ENCODE measurements at places on chromosomes 3 and 15.

DNA sequence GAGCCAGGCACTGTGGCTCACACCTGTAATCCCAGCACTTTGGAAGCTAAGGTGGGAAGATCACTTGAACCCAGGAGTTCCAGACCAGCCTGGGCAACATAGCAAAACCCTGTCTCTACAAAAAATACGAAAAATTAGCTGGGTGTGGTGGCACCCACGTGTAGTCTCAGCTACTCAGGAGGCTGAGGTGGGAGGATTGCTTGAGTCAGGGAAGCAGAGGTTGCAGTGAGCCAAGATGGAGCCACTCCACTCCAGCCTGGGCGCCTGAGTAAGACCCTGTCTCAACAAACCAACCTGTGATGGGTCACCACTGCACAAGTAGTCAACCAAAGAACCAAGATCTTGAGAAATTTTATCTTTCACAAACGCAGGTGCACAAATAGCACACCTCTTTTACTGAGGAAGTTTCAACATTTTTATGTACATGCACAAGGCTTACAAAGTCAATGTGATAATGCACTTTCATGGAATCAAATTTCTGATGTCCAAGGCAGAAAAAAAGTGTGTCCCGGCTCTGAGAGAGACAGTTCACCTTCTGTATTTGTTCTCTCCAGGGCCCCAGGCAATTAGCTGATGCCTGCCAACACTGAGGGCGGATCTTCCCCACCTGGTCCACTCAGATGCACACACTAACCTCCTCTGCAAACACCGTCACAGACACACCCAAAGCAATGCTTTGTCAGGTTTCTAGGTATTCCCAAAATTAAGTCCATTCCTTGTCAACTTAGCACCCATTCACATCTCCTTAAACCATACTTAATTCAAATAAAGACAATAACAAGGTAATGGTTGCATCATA is 12.4 kb downstream of the ACAA1 start:
- DNase-seq, result no peak

- no peak for DNase-seq
These were observed 223.4 kb downstream of the NR2F2 start for GRCh38 chr15:96553931-96554330.

- no peak for DNase-seq
These were observed 196.4 kb downstream of the RPLP1 start for GRCh38 chr15:69648775-69649735.

- no peak for DNase-seq
These were observed 365.1 kb upstream of the PLSCR5 start for GRCh38 chr3:146970236-146970635.

DNA sequence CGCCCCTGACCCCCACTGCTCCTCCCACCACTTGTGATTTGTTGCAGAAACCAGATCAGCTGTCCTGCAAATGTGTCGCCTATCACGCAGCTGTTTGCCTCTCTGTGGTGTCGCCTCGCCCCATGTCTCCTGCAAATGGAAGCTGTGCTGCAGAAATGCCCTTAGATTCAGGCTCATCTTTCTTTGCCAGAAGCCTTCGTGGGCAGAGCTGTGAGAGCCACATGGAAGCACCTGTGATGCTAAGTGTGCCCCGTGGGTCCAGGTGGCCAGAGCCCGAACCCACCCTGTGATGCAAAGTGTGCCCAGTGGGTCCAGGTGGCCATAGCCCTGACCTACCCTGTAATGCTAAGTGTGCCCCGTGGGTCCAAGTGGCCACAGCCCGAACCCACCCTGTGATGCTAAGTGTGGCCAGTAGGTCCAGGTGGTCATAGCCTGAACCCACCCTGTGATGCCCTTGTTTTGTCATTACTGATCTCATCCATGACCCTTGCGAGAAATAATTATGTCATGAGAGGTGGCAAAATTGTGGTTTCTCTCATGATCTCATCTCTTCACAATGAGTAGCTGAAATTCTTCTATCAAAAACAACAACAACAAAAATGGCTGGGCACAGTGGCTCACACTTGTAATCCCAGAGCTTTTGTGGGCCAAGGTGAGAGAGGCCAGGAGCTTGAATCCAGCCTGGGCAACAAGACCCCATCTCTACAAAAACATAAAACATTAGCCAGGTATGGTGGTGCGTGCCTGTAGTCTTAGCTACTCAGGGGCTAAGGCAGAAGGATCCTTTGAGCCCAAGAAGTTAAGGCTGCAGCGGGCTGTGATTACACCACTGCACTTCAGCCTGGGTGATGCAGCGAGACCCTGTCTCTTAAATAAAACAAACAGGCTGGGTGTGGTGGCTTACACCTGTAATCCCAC is 187.4 kb downstream of the GOLGA6L6 start:
- no peak for DNase-seq

DNA sequence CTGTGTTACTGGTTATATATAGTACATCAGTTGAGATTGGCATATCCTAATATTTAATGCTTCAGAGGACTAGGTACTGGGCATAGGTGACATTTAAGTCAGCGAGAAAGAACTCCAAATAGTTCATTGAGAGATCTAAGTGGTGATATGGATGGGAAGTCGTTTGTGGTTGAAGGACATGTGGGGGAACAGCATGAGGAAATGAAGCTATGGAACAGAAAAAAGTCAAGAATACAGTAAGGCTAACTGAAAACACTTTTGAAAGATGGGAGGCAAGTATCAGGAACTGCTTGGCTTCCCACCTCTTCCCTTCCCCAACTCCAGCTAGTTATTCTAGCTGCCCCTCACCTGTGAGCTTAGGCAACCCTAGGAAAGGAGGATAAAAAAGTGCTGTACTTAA is 3.7 kb upstream of the MYO5A start:
- peak; percentile 26 for DNase-seq

DNA sequence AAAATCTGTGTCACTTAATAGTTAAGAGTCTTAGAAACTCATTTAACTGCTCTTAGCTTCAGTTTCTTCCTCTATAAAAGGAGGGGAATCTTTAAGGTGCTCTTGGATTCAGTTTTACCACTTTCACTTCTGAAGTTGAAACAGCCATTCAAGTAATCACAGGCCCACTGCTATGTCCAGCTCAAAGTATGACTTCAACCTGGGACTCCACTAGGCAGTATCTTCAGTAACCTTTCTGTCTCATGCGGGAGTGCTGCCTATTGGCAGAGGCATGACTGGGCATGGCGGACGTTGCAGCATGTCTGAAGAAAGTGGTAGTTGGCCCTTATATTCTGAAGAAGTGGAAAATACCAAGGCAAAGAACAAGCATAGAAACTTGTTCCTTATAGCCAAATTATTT is 92.3 kb downstream of the DHX30 start:
- DNase-seq, result no peak

GRCh38 chr3:79953591-79954101 is 185.8 kb upstream of the ROBO1 start:
- DNase-seq, result no peak

DNA sequence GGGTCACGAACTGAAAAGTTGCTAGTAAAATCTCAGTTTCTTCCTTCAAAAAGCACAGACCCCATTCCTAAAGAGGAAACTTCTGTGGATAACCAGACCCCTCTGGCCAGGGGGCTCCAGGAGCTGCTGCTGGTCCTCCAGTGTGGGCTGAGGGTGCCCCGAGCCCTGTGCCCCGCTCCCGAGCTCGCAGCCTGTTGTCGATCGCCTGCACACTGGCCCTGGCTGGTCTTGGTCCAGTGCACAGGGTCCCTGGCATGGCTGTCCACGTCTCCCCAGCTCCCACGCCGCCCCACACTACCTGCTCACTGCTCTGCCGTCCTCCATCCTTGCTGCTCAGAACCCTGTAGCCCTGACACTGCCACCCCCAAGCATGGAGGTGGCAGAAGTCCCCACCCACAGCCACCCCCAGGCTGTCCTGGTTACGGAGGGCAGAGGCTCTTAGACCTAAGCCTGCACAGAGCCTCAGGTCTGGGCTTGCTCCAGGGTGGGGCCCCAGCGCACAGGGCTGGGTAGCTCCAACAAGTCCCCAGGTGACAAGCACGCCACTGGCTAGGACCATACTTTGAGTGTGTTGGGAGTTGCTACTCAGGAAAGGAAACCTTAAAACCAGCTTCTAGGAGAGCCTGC is 87.0 kb downstream of the PLXNA1 start:
- DNase-seq, result no peak

DNA sequence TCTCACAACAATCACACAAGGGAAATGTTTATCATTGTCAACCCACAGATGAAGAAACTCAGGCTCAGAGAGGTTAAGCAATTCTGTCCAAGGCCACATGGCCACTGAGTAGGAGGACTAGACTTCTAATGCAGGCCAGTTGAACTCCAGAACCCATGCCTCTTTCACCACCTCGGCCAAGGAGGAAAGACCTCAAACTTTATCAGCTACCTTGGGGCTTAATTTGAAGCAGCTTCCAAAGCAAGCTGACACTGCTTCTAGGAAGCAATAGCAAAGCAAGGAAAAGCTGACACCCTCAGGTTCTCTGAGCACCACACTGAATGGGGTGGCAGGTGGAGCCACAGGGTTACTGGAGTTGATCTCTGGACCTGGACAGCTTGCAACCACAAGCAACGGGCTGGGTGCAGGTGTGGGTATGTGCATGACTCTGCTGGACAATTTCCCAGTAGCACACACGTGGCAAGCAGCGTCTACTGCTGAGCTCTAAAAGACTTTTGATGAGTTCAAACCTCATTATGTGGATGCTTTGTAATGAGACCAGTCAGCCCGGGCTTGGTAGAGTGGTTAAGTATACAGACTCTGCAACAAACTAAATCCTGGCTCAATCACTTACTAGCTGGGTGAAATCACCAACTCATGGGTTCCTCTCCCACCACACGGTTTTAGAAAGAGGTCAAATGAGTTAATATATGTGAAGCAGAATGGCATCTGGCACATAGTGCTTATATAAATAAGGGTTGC is 23.1 kb downstream of the CCNL1 start:
- no peak for DNase-seq

DNA sequence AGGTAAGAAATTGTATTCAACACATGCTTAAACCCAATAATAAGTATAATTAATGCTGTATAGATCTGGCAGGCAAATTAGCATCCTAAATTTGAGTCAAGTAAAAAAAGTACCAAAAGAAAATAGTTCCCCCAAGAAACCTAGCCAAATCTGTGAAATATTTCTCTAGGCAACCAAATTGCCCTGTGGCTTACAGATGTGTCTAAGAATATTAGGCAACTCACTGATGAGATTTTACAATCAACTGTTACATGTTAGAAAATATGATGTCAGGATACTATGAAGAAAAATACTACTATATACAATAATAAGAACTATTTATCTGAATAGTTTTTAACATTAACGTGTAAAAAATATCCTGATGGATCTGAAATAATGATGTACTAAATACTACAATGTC is 397.1 kb downstream of the TIGIT start:
- no peak for DNase-seq

DNA sequence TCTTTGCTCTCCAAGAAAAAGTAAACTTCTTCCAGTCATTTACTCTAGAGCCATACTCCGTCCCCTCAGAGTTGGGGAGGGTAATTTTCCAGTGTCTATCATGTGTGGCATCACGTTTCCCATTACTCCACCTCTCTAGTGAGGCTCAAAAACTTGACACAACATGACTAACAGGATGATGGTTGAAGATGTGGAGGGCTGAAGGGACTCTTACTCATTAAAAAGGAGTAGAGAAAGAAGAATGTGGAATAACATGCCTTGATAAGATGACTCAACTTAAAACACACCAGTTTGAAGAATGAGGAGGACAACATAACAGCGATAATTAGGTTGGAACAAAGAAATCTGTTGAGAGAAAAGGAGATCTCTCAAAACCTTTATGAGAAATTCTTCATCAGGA is 894.3 kb downstream of the OTOL1 start:
- DNase-seq, result no peak

DNA sequence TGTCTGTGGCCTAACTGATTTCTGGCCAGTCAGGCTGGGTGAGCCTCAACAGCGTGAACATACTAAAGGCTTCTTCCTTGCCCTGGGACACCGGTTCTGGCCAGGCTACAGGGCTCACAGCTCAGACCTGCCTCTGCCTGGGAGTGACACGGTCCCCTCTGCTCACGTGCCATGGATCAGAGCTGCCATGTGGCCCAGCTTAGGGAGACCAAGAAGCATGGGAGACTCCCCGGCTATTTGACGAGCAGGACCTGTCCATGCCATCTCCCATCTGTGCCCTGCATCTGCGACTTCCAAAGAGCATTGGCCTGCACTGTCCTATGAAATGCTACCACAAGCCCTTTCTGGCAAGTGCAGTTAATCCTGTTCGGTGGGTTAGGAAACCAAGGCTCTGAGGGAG is 57.4 kb downstream of the APBA2 start:
- DNase-seq, result no peak

DNA sequence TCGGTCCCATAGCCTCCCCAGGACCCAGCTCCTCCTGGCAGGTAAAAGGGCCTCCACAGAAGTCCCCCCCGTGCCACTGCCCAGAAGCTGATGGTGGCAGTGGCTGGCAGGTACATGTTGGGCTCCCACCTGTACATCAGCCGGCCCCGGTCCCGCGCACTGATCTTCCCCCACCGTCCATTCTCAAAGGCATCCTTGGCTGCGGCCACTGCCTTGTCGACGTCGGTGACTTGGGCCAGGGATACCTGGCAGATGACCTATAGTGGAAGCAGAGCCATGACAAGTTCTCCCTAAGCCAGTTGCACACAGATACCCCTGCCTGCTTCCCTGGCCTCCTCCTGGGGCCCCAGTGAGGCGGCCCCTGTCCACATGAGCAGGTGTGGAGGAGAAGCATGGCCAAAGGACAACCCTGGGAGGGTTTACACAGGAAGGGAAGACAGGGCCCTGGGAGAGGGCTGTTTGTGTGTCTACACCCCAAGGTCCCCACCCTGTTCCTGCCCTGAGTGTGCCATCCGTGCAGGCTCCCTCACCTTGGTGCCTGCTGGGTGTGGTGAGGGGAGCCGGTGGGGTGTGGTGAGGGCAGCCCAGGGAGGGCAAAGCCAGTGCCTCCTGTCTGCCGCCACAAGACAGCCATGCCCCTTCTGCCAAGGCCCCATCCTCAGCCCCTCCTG is 44.8 kb downstream of the ALDH1L1 start:
- no peak for DNase-seq

DNA sequence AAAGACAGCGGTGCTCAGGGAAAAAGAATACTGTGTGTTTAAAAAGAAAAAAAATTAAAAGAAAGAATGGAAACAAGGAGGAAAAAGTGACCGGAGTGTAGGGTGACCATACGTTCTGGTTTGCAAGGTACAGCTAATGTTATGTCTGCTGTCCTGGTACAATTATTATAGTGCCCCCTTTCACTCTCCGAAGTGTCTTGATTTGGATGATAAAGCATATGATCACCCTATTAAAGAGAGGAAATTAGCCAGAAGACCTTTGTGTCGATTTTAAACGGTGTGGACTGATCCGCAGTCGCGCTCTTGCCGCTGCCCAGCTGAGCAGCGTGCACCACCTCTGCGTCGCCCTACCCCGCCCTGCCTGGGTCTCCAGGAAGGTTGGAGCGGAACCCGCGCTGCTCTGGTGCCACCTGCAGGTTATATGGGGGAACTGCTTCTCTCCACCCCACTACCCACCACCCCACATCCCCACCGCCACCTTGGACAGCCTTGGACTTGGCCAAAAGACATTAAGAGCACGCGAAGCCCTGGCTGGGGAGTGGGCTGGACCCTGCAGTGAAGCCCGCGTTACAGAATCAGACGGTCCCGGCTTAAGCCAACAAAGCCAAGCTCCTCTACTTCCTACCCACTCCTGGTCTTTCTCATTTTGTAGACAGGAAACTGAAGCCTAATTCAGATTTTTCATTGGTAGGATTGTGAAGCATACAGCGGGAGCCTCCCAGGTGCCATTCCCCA is 41.2 kb upstream of the UBE2Q2 start:
- peak; percentile 57 for DNase-seq

GRCh38 chr15:98658831-98659699 is 10.7 kb downstream of the IGF1R start:
- peak; percentile 58 for DNase-seq
